ENCODE measurements at places on chromosomes 4 and X.
A peak's percentile ranks its signal among the peaks of the same experiment; 100 is the strongest.

DNA sequence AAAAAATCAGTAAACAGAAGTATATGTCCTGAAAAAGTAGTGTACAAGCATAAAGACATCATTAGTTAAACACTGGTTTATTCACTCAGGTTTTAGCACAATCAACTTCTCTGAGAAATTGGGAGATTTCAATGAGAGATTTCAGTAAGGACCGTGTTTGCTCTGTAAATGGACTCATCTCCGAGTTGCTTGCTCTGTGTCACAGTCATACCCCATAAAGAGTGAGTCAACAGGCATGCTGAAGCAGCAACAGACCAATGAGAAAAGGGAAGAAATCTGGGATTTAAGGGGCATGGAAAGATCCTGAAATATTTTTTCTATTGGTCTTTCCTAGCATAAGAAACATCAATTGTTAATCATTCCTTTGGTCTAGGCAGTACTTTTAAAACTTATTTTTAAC lies 4.7 kb downstream of the GLUD2 start:
- no peak for DNase-seq

DNA sequence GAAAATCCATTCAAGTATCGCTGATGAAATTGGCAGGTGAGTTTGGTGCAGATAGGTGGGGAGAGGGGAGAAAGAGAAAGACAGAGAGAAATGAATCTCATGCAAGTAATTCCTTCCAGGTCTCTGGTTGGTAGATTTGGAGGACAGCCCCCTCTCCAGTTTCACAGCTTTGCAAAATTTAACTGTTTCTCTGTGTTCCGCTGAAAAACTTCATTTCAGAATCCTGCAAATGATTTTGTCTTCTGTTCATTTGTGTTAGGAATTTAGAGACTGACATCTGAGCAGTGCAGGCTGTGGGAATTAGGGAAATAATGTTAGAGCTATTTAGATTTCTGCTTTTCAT lies 328.5 kb downstream of the FBXW7 start:
- no peak for DNase-seq

- no peak for DNase-seq
These were observed 29.1 kb upstream of the PLS3 start for GRCh38 chrX:115531818-115532403.

- DNase-seq, result no peak
These were observed 61.9 kb downstream of the ARHGAP10 start for GRCh38 chr4:147793569-147794313.

DNA sequence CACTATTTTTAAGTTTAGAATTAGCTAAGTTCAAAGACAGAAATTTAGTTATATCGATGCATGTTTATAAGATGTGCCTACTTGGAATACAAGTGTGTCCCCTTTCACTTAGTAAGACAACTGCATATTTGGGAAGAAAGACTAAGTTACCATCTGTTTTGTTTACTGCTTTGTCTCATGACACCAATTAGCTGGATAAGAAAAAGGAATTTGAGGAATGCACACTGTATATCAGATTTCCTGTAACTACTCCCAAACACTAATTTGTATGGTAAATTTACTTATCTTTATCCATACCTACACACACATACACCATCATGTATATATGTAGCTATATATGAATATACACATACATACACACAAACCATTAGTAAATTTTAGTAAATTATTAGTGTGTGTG lies 1442.8 kb upstream of the IGFBP7 start:
- no peak for DNase-seq

GRCh38 chr4:40059362-40059761 lies 2.7 kb downstream of the N4BP2 start:
- no peak for DNase-seq

- DNase-seq, result no peak
These were observed 121.9 kb upstream of the ANK2 start for GRCh38 chr4:112927544-112927943.

GRCh38 chr4:59063015-59063720 lies 1953.0 kb upstream of the IGFBP7 start:
- no peak for DNase-seq

GRCh38 chr4:11831739-11832138 lies 403.0 kb upstream of the HS3ST1 start:
- no peak for DNase-seq

- DNase-seq, result no peak
These were observed 39.3 kb upstream of the IQSEC2 start for GRCh38 chrX:53320543-53321229.

- DNase-seq, result no peak
These were observed 102.3 kb downstream of the PSAPL1 start for GRCh38 chr4:7332216-7333023.

DNA sequence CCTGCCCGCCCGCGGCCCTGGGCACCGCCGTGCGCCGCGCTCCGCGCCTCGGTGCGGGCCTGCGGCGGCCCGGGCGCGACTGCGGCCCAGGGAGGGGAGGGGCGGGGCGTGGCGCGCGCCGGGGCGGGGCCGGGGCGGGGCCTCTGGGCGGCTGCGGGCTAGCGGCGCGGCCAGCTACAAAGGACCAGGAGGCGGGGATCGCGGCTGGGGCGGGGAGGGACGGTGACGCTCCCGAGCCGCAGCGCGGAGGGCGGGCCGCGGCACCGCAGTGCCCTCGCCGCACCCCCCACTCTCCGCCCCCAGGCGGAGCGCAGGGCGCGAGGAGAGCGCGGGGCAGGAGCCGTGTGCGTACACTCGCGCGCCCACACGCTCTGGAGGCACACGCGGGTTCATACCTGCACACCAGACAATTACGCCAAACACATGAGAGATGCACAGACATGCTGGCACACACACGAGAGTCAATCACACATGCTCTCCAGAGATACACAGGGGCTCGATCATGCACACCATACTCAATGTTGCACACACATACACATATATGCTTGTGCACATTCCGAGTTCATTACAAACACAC lies at the start of gene CRMP1:
Gene CRMP1 (minus strand): TSS at position 83 of the 577 bp plus-strand sequence. CDS start 117 bp downstream, outside the sequence.
- no peak for DNase-seq

DNA sequence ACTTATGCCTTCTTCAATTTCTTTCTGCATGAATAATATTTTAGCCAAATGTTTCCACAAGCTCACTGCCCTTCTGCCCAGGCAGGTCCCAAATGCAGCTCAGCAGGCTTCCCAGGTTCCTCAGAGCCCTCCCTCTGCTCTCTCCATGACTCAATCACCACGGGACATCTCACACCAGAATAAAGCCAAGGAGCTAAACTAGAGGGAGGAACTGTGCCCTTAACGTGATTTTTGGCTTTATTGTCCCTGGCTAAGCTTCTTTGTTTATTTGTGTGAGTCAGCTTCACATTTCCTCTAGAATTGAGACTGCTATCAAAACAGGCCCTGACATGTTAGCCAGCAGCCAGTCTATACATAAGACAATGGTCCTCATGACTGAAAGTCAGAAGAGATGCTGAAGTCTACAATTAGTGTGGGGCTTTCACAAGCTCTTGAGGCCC lies 186.4 kb upstream of the GALNT7 start:
- DNase-seq, result no peak

DNA sequence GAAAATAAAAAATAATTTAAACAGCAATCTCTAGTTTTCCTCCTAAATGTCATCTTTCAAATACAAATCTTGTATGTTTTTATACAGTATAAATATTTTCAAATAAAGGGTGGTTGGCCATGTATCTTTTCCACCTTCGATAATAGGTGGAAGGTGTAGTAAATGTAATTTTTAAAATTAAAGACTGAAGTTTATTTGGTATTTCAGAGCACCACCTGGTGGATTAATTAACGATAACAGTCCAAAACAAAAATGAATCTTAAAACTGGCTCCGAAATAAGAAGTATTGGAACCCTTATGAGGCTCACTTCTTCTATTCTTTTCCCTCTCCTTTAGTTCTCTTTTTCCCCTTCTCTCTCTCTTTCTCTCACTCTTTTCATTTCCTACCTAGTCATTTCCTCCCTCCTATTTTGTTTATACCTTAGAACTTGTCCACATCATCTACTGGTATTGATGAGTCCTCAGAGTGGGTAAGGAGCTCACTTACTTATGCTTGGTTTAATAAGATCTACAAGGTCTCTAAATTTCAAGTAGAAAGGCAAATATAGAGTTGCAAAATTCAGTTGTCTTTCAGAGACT lies 82.9 kb upstream of the EXOC1L start:
- no peak for DNase-seq

DNA sequence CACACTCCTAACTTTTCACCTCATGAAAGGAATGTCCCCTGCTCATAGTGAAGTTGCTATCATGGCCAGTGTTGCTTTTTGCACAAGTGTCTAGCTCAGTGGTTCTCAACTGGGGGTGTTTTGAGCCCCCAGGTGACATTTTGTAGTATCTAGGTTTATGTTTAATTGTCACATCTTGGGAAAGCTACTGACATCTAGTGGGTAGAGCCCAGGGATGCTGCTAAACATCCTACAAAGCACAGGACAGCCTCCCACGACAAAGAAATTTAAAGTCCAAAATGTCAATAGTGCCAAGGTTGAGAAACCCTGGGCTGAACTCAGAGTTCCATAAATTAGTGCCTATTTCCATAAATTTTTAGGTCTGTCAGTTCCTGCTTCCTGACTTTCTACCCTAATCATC lies 70.7 kb upstream of the HCCS start:
- DNase-seq, result no peak

DNA sequence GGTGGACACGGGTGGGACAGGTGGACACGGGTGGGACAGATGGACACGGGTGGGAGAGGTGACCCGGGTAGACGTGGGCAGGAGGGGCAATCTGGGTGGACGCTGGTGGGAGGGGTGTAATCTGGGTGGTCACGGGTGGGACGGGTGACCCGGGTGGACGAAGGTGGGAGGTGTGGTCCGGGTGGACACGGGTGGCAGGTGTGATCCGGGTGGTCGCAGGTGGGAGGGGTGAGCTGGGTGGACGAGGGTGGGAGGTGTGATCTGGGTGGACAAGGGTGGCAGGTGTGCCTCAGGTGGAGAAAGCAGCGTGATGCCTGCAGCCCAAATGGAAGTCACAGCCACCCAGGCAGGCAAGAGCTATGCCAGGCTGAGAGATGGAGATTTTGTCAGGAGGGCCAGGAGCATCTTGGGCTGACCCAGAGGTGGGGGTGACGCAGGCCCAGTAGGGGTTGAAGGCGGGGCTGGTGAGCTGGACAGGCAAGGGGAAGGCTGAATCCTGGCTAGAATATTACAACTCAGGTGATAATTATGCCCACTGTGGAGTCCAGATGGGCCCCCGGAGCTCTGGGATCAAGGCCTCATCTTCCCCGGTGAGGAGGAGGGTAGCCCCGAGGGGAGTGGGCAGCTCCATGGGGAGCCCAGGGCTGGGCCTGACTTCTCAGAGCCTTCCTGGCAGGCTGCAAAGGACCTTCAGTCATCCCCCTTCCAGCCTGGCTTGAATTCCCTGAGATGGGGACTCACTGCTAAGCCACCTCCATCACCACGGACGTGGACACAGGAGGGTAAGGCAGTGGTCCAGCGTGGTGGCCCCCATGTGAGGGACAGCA lies 100.0 kb downstream of the ADRA2C start:
- DNase-seq, result no peak

GRCh38 chr4:94690851-94691254 lies 66.9 kb upstream of the BMPR1B start:
- DNase-seq, result no peak

- no peak for DNase-seq
These were observed 75.6 kb upstream of the GRXCR1 start for GRCh38 chr4:42816880-42817400.

GRCh38 chr4:126871810-126872209 lies 760.9 kb upstream of the INTU start:
- DNase-seq, result no peak

- DNase-seq, result no peak
These were observed 161.2 kb downstream of the EFNB1 start for GRCh38 chrX:68989865-68990606.

DNA sequence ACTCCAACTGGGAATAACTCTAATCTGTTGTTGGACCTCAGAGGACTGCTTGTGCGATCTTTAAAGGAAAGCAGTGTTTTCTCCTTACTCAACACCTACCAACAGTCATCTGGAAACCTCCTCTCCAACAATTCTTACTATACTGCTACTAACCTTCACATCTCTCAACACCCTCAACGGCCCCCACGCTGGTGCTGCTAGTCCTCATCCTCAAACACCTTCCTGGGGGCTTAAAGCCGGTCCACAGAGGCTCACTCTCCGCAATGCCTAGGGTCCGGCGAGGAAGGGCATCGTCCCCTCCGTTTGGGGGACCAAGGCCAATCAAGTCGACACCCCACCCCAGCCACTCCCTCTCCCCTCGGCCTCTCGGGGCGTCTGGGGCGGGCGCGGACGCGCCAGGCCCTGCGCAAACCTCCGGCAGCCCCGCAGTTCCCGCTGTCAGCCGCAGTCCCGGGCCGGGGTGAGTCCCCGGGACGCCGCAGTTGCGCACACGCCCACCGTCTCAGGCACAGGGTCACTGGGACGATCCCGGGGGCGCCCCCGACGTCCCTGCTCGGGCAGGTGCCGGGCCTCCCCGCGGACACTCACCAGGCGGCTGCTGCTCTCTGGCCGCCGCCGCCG lies 418 bp downstream of the TAB3 start:
- peak; percentile 21 for DNase-seq

DNA sequence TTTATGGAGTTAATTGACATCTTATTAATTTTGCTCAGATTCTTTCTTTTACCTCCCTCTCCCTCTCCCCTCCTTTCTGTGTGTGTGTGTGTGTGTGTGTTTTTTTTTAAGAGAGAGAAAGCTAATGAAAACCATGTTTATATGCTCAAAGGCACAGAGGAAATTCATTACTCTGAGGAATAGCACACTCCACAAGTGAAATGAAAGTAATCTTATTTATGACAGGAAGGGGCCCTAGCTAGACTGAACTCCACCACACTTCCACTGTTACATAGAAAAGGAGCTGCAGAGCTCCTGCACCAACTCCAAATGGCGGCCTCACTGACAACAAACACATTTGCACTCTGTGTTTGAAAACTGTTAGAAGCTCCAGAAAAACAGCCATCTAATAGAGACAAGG lies 150.6 kb downstream of the RASL11B start:
- no peak for DNase-seq

DNA sequence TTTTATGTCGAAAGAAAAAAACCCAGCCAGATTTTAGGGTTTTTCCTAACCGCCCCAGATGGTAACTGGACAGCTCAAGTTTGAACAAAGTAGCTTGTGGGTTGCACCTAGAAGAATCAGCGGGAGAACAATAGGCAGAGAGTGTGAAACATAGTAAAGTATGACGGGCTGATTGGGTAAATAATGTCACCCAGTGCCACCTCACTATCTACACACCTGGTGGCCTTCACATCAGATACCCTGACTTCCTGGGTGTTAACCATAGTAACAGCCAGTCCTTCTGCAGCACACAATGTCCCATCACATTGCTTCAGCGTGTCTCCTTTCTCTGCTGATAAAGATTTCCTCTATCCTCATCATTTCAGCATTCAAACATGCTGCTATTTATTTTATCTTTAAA lies 159.1 kb upstream of the HS3ST1 start:
- DNase-seq, result no peak
